ENCODE measurements at places on chromosomes 7 and 10.

GRCh38 chr7:15245831-15246230 is 316.0 kb downstream of the AGMO start:
- no peak for DNase-seq

DNA sequence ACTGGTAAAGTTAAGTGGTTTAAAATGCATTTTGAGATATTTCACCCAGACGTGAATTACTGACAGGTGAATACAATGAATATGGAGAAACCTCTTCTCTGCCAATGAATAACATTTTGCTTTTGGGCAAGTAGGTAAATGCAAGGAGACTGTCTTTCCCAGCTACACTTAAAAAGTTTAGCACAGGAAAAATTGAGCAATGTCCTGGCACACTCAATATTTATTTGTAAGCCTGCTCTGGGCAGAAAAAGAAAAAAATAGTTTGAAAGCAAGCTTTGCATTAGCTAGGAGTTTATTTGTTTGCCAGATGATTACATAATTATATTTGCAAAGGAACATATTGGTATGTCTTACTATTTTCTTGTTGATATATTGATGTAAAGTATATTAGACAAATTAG is 624.2 kb downstream of the ACTR3B start:
- no peak for DNase-seq

- DNase-seq: no peak
Observed at GRCh38 chr10:122051609-122052385, 62.8 kb downstream of the TACC2 start.

DNA sequence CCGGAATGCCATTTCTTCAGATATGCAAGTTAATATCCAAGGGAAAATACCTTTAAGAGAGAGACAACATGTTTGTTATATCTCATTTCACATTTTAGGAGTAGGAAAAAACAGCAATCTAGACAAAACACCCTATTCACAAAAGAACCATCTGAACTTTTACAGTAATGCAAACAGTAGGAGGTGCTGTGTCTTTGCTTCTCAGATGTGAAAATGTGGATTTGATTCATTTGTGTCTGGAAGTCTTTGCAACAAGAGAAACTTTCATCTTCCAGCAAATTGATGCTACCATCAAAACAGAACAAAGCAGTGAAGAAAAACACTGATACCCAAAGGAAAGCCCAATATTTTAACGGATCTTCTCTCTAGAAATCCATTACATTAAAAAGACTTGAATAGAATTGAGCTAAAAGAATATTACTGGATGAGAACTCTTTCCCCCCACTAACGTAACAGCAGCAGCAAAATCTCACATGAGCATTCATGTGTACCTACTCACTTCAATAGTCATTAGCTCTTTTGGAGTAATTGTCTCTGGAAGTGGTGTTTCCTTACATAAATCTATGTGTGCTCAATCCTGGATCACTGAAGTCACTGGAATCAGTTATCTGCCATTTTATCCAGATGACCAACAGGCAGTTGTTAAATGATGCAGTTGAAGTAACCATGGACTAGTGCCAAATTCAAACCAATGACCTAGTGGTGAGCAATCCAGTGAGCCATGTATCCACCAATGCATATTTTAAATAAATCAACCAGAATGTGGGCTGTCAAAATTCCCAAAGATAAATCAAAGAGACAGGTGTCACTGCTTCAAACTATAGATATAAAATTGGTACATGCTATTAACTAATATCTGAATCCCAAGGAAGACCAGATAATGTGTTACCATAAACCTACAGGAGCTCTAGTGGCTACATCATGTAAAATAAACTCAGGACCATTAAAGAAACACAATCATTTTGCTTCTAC is 1.8 kb downstream of the SEMA3C start:
- no peak for DNase-seq

DNA sequence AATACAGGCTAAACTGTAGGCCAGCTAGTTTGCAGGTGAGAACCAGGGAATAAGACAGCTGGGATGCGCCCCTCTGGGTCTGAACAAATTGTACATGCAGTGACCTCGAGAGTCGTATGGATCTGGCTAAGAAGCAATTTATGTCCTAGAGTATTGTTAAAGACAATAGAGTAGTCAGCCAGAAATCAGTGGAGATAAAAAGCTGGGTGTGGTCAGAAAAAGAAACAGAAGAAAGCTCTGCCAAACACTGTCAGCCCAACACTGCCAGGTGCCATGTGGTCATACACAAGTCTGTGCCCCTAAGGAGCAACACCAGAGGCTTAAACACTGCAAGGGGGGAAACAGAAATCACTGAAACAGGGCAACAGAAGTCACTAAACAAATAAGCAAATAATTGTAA is 62.2 kb downstream of the CNOT4 start:
- no peak for DNase-seq

DNA sequence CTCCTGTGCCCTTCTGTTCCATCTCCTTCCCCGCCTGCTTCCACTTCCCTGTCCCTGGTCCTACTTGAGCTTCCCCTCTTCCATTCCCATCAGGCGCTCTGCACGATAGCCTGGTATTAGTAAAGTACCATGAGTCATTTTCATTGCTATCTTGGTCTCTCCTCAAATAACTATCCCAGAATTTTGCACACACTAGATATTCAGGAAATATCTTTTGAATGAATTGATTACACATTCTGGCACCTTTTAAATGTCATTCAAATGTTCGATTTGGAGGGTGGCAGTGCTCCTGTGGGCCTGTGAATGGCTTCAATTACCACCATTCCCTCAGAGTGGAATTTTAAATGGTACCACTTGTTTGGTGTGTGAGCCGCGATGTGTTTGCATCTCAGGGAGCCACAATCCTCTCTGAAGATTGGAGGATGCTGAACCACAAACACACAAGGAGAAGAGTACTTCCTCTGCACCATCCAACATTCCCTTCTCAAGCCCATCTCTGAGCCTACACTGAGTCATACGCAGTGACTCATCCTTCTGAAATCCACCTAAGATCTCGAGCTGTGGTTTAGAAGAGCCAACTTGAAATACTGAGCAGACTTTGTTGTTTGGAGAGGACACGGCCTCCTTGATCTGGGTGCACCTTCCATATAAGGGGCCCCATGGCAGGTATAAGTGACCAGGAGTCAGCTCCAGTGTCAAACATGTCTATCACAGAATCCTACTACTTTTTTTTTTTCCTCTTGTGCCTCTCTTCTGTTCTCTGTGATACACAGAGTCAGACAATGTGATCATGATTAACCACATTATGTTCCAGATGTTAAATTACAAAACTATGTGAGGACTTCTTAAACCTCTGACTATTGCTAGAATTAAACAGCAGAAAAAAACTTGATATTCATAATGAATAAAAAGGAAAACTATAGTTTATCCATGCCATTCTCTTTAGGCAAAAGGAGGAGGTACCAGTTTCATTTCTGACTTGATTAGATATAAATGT is 81.9 kb downstream of the BMPER start:
- DNase-seq: no peak

DNA sequence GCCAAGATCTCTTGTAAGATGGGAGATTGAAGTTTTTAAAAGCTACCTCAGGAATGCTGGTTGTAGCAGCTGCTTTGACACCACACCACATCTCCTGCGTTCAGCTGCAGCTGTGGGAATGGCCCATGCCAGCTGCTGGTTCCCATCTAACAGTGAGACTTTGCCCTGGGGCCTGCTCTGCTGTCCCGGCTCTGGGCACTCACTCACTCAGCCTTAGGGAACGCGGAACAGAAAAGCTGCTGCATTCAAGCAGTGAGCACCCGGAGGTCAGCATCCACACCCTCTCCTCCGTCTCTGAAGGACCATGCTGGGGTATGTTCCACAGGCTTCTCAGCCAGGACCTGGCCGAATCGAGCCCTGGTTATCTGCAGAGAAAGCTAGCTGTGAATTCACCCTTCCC is 197.1 kb upstream of the CXCL12 start:
- no peak for DNase-seq
